ENCODE measurements at places on chromosomes 5 and 9.

GRCh38 chr9:84456527-84456926, 116.0 kb upstream of the SLC28A3 start:
- no peak for DNase-seq

DNA sequence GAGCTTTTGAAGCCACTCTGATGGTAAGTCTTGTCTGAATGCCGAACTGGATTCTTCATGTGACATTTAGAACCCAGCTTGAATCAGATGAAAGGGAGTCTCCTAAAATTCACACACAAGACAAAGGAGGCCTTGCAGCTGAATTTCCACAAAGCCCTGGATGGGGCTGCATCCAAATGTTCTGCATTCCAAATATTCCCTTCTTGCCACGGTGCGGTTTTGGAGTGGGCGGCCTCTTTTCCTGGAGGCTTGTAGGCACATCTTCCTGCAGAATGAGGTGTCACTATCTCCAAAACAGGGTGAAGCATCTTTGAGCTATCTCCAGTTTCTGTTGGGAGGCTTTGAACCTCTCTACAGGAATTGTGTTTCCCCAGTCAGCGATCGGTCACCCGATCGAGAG, 342.7 kb downstream of the ARHGEF28 start:
- DNase-seq = no peak

GRCh38 chr5:172165465-172165864, 22.6 kb downstream of the STK10 start:
- no peak for DNase-seq

DNA sequence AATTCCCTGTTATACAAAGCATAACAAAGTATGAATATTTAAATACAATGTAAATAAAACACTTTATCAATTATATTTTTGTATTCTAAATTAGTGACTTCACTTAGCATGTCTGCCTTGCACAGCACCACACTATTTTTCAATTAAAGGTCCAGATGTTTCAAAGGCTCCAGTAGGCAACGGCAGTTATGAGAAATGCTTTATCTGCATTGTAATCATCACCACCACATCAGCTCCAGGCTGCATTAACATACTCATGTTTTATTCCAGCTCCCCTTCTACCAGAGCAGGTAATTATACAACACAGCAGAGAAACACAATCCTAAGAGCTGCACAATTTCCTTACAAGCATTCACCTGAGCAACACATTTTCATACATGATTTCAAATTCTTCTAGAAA, 102.8 kb downstream of the MAPKAP1 start:
- no peak for DNase-seq

- no peak for DNase-seq
These were observed 114.9 kb downstream of the TRIO start for GRCh38 chr5:14257995-14258403.

DNA sequence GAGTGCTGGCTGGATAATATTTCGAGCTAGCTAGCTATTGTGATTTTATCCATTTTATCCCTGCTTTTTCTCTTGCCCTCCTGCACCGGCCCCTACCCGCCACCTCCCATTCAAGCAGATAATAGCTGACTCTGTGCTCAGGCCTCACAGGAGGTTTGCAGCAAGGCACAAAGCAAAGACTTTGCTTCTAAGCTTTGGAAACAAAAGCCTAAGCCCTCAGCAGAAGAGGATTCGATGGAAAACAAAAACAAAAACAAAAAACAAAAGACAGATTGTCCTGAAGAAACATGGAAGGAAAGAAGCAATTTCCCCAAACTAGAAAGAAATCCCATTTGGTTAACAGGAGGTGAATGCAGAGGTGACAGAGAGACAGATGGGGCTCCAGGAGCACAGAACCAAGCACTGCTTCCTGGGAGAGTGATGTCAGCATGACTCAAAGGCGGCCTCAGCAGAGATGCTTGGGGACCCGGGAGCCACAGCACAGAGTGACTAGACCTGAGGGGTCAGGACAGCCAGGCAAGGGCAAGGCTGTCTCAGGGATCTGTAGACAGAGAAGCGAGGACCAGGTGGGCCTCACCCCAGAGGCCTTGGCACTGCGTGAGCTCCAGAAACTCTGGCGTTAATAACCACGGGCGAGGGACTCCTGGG, 28.4 kb downstream of the MTX3 start:
- DNase-seq = no peak

DNA sequence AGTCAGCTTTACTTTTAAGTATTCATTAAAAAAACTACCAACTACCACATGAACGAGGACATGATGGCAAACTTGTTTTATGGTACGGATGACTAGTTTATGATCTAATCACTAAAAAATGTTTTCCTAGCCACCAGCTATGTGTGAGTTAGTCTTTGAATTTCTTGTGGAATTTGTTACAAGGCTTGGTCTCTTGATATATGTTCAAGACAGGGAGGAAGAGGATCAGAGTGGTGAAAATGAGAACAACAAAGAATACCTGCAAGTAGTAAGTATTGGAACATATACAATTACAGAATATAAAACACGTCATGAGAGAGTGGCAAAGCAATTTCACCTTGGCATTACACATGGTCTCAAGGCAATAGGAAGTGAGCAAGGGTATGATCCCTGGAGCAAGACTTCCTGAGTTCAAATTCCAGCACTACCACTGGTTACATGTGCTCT, 548.6 kb upstream of the TLE4 start:
- DNase-seq = no peak

GRCh38 chr9:134434894-134435506, 108.7 kb downstream of the RXRA start:
- DNase-seq = peak; percentile 42

DNA sequence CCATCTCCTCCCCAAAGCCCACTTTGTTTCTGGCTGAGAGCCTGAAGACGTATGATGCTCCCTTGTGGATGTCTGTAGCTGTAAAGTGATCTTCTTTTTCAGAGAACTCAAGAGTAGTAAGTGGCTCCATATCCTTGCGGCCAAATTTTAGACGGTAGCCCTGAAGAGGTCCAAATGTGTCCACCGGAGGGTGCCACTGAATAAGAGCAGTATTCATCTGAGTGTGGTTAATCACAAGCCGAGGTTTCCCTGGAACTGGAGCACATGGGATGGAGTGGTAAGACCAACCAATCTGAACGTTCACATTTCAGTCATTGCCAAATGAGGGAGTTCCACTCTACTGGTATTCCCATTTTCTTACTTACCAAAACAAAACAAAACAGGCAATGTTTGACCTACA, 686.5 kb upstream of the DMAC1 start:
- no peak for DNase-seq

DNA sequence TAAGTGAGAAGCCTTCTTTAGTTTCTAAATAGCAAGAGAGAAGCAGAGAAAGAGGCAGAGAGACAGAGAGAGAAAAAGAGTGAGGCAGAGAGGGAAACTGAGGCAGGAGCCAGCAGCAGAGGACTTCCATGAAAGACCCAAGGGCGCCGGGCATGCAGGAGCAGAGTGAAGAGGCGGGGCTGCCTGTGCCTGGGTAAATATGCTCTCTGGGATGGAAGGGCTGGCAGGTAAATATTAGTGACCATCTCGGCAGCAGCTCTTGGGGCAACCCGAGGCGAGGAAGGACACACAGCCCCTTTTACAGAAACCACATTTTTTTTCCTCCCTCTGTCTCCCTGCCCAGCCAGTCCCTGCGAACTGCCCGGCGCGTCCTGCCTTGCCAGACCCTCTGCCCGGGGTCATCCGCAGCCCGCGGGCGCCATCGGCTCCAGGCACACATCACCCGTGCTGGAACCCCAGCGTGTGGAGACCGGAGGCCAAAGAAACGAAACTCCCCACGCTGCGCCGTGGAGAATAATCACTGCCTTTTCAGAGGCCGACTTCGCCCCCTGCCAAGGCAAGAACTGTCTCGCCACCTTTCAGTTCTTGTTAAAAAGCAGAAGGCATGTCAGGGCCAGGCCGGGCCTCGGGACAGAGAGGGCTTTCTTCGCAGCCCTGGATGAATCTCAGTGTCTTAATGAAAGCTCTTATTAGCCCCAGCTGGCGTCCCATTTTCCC, 61.3 kb downstream of the BOD1 start:
- DNase-seq = no peak

- no peak for DNase-seq
These were observed 209.6 kb upstream of the ST8SIA4 start for GRCh38 chr5:101112645-101113044.

- DNase-seq = no peak
These were observed 10.7 kb upstream of the IL17B start for GRCh38 chr5:149389552-149390495.

- no peak for DNase-seq
These were observed 21.2 kb downstream of the COL15A1 start for GRCh38 chr9:98964911-98965336.

- no peak for DNase-seq
These were observed 221.9 kb downstream of the PDZD2 start for GRCh38 chr5:31860726-31861433.

GRCh38 chr5:130514984-130515690, 610.9 kb downstream of the CHSY3 start:
- DNase-seq = no peak
